KBM-7 (cell line): ENCODE measurements at places on chromosomes 7 and 10.
A peak's percentile ranks its signal among the peaks of the same experiment; 100 is the strongest.

GRCh38 chr7:67661-68395 lies 124.5 kb upstream of the FAM20C start:
- DNase-seq: no peak

- no peak for DNase-seq
These were observed 1.1 kb upstream of the PPP1R35 start for GRCh38 chr7:100437150-100438100.

DNA sequence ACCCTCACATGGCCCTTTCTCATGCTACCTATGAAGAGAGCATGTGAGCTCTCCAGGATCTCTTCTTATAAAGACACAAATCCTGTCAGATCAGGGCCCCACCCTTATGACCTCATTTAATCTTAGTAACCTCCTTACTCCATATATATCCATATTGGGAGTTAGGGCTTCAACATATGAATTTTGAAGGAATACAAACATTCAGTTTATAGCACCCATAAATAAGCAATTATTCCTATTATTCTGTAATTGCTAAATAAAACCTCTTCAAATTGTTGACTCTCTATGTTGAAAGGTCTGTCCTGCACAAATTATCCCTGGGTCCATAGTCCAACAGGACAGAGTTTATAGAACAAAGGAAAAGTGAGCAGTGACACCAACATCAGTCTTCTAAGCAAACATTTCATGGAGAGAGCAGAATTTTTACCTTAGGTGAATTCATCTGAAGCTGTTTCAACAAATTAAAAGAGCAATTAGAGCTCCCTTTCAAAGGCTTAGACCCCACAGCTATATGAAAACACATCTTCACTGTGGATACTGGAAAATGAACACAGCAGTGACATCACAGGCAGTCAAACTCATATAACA lies 12.2 kb downstream of the DOCK4 start:
- no peak for DNase-seq

DNA sequence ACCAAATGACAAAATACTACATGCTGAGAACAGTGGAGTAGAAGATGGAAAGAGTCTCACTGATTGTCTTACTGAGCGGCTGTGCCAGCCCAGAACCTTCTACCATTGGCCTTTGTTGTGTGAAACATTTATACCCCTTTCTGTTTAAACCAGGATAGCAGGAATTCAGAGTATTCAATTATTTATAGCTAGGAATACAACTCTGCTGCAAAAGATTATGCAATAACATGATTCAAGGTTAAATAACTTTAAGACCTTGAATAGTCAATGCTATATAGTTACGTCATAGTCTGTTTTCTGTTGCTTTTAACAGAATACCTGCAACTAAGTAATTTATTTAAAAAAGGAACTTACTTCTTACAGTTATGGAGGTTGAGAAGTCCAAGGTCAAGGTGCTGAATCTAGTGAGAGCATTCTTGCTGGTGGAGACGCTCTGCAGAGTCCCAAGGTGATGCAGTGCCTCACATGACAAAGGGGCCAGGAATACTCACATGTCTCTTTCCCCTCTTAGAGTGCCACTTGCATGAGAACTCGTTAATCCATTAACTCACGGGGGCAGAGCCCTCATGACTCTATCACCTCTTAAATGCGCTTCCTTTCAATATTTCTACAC lies 371.8 kb downstream of the MDFIC start:
- DNase-seq: no peak

DNA sequence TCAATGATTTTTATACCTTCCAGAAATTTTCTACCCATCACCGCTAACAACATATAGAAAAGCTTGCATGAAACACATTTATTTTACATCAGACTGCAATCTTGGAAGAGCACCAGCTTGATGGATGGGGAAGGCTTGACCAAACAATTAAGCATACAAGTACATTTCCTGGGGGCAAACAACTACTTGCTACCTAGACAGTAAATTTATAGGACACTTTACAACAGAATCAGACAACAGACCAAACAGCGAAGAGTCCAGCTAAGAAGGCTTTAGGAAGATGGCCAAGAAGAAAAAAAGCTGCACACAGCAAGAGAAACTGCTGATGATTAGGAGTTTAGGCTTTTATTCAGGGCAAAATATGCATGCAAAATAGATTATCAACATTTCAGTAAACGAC lies 8.0 kb downstream of the AASS start:
- no peak for DNase-seq

GRCh38 chr7:156524818-156525597 lies 115.6 kb upstream of the RNF32 start:
- DNase-seq: no peak

- no peak for DNase-seq
These were observed 105.4 kb upstream of the BTBD16 start for GRCh38 chr10:122165484-122166276.

DNA sequence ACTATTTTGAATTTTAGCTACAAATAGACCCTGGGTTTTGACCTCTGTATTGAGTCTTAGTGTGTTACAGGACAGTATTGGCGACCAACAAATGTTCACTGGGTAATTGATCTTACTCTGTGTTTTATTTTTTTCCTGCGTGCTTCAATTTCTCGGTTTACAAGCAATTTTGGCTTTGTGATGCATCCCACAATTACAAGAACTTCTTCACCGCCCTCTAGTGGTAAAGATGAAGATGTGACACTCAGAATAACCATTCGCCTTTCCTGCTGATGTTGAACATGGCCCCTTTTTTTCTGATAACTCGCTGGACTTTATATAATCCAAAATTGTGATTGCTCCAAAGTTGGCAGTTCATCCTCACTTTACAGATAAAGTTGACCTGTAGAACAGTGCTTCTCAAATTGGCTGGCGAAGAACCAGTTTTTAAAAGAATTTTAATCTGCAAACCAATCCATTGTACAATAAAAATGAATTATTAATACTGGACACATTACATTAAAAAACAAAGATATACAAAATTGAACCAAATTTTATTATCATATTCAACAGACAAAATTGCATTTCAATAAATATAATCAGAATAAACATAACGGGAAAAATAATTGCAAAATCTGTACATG lies 20.2 kb upstream of the SMC3 start:
- DNase-seq: peak; percentile 66

DNA sequence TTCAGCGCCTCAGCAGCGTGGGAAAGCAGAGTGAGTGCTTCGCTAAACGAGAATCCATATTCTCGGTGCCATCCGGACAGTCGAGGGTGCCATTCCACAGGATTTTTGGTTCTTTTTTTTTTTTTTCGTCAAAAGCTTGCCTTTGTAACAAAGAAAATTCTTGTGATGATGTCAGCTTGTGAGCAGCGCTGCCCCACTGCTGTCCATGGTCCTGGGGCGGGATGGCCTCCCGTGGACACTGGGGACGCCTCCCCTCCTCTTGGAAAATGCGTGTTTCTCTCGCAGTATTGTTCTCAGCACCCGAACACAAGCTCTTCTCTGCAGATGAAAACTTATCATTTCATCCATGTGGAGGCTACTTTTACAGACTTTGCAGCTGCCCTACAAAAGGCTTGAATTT lies 477.4 kb downstream of the TCERG1L start:
- no peak for DNase-seq

DNA sequence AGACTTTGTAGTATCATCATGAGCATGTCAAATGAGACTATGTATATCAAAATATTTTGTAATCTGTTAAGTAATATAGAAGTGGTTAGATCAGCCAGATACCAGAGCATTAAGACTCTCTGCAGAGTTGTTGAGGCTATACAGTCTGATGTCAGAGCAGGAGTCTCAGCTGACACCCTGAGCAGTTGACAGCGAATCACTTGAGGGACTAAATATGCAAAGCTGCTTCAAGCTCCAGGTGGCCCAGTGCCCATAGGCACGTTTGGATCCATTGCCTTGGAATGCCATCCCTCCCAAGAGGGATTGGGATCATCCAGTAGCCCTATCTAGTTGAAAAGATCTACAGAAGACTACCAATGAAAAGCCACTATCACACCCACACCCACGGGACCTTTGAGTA lies 210.2 kb downstream of the TAX1BP1 start:
- no peak for DNase-seq

DNA sequence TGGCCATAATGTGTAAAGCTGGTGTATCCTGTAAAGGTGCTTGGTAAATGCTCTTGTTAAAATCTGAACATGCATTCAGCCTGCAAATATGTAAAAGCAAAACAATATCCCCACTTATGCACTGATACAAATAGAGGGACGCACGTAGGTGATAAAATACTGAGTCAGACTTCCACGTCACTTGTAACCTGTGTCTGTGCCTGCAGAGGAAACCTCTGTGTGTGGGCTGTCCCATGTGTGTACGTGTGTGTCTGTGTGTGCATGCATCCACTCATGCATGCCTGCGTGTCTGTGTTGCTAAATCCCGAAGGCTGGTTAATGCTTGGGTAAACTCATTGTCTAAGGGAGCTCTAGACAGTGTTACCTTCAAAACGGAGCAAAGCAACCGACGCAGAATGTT lies 68.9 kb downstream of the KLF6 start:
- DNase-seq: no peak

DNA sequence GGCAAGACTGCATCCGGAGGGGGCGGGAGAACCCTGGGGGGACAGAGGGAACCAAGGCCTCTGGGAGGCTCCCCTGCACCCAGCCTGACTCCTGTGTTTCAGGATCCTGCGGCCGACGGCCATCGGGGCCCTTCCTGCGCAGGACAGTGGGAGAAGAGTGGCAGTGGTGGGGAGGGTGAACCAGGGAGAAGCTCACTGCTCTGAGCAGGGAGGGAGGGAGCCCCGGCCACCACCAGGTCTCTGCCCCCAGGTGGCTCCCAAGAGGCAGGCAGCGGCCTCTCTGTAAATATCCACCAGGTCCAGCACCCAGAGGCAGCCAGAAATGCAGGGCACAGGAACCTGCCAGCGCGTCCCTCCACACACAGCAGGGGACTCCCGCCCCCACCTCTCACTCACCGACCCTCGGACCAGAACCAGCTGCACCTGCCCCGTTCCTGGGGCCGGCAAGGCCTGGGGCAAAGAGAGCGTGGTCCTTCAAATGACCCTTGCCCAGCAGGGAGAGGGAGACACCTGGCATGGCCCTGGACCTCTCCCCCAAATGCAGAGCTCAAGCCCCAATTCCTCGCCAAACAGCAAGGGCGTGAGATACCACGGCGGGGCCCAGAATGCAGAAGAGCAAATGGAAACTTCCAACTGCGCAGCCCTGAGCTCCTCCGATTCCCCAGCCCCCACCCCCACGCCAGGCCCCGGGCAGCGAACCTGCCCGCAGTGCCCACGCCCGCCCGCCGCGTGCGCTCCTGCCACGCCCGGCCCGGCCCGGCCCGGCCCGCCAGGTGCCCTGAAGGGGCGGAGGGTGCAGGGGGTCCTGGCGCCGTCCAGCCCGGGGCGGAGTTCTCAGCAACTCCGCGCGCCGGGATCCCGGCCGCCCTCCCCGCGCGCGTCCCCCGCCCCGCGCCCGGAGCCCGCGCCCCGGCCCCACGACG lies 805 bp downstream of the RASGEF1A start:
- peak; percentile 40 for DNase-seq

DNA sequence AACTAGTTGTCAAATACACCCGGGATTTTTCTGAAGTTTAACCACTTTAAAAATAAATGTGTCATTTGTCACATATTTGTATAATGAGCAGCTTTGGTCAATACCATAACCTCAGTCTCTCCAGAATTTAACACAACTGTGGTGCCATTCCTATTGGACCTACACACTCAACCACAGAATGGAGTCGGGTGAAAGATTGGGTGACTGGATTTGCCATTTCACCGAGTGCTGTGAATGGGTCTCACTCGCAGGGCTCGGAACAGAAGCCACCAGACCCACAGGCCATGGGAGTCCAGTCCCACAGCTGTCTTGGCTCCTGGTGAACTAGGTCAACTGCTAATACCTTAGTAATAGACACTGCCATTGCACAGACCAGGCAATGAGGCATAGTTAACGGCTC lies 298.4 kb downstream of the CCDC3 start:
- no peak for DNase-seq

DNA sequence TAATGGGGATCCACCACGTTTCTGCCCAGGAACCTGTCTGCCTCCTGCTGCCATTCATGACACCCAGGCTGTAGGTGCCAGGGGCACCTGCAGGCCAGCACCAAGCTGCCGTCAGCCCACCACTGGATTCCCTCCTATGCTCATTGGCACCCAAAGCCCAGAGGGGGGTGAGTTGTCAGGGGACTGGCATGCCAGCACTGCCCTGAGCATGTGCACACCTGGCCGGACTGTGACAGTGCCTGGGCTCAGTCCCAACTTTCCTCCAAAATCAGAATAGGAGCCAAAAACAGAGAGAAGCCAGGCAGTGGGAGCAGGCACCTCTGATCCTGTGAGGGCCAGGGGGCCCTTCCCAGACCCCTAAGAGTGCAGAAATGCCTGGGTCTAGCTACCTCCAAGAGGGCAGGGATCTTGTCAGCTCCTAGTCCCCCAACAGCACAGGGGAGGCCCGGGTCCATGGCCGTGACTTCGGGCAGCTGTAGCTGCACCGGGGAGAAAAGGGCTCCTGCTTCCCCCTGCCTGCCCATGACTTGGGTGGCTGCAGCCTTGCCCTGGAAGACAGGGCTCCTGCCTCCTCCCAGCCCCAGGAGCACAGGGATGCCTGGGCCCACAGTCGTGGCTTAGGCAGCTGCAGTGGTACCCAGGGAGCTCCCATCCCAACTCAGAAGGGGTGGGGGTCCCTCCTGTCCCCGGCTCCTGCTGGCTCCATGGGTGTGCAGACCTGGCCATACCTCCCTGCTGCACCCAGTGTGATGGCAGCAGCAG lies 249.8 kb upstream of the DKK1 start:
- DNase-seq: no peak

GRCh38 chr10:90968328-90969081 lies 47.6 kb upstream of the ANKRD1 start:
- DNase-seq: no peak

DNA sequence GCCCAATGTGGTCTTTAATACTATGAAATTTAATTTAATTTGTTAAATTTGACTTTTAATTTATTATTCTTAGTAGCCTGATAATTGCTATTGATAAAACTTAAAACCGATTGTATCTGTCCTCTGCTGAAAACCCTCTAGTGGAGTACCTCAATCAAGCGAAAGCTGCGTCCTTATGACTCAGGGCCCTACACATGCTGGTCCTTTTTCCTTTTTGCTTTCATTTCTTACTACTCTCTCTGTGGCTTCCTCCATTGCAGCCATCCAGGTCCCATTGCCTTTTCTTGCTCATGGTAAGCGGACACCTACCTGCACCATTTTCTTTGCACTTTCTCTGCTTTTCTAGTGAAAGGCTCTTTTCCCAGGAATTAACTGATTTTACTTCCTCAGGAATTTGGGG lies 301.1 kb downstream of the INHBA start:
- DNase-seq: no peak
